ENCODE measurements at places on chromosomes 3 and 15.

- no peak for DNase-seq
These were observed 41.8 kb upstream of the MYZAP start for GRCh38 chr15:57549935-57550334.

DNA sequence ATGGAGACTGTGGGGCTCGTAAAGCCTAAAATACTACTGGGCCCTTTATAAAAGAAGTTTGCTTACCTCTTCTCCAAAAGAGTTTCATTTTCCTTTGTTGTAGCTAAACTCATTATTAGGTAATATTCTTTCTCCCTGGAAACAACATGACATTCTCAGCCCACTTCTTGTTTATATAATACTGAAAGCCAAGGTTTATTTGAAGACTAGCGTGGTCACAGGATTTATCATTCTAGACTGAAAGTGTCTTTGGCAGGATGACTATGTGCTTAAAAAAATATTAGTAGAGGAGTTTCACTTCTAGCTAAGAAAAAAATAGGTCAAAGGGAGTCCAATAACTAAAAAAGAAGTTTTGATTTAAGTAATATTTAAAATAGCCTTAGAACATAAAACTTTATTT, 1085.2 kb upstream of the CADM2 start:
- no peak for DNase-seq

- DNase-seq = no peak
These were observed 179.9 kb upstream of the THBS1 start for GRCh38 chr15:39400821-39401550.

- DNase-seq = no peak
These were observed 97.0 kb upstream of the NMNAT3 start for GRCh38 chr3:139774560-139775302.

DNA sequence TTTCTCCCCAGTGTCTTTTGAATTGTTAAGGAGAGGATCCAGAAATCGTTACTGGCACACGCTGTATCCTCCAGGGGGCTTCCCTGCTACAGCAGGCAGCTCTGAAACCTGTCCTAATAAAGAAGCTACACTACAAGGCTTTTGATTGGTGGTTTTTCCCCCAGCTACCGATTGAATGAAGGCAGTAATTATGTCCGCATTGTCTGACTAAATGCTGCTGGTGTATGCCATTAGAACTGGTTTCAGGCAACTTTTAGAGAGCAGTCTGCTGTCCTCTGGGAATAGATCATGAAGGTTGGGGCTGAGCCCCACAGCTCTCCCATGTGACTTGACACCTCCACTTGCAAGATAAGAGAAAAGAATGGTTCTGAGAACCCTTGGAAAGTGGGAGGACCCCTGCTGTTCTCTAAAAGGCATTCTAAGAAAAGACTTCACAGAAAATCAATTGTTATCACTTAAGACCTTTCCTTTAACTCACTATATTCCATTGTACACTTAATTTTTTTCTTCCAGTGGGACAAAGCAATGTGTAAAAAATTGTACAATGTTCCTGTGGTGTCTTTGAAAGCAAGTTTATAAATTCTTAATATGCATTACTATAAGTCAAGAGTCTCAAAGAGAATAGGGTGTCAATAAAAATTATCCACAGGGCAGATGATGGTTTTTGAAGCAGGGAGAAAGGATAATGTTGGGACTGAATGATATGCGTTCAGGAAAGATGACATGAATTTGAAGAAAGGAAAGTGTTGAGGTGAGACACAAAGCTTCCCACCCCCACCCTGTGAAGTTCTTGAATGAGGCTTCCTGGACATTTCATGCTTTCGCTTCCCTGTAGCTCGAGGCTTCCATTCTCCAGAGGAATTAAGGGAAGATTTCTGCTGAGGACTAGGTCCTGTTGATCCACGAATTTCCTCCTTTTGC, 53.0 kb upstream of the DAZL start:
- DNase-seq = no peak

DNA sequence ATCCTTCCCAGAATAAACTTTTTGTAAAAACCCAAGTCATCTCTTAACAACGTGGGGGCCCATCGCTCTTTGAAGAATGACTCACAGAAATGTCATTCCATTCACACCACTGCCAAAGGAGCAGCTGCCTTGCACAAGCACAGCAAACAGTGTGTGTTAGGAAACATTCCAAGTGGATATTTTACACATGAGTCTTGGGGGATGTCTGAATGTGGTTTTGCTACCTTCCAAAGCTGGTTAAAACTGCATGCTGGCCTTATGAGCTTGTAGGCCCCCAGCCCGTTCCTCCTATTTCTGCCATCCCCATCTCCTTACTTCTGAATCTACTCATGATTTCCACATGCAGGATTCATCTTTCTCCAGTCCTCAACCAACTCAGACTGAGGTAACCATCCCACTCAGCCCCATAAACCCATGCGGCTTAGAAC, 130.8 kb downstream of the CPNE4 start:
- DNase-seq = no peak

DNA sequence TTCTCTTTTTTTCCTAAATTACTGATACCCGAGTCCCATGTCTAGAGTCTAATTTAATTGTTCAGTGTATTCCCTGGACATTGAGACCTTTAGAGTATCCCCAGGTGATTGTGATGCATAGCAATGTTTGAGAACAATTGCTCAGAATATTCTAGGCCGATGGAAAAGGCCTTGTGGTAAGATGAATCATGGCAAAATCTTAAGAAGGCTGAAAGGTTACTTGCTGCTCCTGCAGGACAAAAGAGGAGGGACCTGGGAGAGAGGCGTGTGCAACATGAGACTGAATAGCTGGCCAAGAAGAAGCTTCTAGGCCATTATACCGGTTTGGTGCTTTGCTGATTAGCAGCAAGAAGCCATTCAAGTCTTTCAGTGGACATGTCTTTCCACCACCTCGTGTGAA, 256.6 kb downstream of the ROBO2 start:
- no peak for DNase-seq

DNA sequence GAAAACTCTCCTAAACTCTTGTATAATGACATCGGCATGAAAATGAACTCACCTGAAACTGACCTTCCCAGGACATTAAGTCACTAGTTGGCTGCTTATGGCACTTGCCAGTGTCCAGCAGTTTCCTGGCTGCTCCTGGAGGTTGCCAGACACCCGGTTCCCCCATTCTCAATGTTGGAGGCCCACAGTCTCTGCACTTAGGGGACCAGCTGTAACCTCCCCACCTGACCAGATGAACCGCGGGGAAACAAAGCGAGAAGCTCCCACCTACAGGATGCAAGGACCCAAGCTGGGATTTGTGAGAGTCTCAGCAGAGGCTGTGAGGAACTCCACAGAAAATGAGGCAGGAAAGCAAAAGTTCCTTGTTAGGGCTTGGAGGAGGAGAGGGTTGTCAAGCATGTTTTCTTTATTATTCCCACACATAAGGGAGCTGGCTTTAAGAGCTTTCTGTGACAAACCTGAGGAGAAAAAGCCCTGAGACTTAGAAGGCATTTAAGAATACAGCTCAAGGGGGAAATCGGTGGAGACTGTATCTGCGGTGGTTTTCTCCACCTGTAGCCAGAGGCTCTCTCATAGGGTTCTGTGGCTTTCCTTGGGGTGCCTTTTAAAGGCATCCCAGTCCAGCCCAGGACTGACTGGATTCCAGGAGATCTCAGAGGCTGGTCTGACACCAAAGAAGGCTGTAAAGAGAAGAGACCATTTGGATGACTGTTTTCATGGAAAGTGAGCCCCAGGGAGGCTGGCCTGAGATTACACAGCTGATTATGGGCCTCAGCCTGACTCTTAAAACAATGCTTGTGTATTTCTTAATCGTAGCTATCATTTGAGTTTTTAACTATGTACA, 4.6 kb downstream of the TPM1 start:
- no peak for DNase-seq

DNA sequence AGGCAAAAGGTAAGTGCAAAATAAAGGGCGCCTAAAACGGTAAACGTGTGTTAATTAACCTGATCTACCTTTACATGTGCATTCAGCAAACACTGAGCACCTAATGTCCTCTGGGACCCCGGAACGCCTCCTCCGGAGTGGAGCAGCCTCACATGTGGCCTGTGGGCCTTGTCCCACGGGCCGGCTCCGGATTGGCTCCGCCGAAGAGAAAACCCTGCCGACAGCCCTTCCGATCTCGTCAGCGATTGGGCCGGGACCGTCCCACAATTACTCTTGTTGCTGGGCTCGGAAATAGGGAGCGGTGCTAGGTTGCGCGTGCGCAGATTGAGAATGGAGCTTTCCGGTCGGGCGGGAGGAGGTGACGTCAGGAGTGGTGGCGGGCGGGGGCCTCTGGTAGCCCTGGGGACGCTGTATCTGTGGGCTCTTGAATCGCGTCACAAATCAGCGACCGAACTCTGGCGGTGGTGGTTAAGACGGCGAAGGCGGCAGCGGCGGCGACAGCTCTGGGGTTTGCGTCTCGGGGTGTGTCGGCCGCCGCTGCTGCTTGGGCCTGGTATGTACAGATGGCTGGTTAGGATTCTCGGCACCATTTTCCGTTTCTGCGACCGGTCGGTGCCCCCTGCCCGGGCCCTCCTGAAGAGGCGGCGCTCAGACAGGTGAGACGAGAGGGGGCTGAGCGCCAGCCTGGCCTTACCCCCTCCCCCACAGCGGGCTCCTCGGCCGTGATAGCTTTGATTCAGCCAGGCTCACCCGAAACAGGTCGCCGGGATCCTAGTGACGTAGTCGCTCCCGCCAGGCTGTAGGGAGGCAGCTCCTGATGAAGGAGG, at the start of gene SENP2:
TSS of gene SENP2 (plus strand) at position 437 of the 827 bp plus-strand sequence. CDS start at position 556, 119 bp downstream.
- DNase-seq = peak; percentile 99

DNA sequence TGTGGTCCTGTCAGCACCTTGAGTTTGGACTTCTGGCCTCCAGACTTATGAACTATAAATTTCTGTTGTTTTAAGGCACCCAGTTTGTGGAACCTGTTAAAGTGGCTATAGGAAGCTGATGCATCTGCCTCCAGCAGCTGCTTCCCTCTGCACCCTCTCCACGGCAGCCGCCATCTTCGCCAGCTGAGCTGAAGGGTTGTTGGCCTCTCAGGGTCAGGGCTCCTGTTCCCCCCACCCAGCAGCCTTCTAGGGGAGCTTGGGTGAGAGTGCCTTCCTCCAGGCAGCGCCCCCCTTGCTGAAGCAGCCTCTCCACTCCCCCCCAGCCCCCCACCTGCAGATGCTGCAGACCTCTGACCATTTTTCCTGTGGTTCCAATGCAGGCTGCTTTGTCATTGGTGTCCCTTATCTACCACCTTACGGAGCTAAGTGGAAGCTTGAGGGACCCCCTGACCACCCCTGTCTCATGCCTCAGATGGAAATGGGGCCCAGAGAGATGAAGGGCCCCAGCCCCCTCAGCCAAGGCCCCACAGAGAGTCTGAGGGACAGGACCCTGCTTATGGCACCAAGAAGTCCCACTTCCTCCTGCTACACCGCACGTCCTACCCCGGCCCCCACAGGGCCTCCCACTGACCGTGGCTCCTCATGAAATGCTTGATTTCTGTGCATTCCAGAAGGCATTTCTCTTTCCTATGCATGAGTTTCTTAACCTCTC, 61.4 kb upstream of the TLE3 start:
- DNase-seq = no peak

Data from stimulated activated CD8-positive, alpha-beta memory T cell treated with anti-CD3 and anti-CD28 coated beads, Interleukin-4, amount 100 ng/mL, for 4 hours (primary cell).